ENCODE measurements at places on chromosomes 6 and 20.

DNA sequence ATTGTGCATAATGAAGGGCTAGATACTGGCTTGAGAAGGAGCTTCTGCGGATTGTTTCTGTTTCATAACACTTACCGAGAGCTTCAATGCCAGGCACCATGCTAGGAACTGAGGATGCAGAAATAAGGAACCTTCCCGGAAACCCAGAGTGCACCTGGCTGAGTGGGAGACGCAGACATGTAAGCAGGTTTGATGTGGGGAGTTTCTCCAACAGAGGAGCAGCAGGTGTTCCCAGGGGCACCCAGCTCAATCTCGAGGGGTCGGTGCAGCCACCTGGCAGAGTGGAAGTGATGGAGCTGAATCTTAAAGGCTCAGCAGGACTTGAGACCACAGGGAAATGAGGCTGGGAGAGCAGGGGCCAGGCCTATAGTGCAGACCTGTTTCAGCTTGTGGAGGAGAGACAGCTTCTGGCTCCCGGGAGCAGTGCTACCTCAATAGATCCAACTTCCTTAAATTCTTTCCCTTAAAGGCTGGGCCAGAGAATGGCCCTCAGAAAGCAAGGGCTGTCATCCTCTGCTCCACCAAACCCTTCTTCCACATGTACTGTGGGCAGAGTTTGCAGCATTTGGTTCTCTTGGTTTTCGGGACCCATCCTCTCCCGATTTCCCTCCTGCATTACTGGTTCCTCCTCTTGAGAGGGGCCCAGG lies 27.8 kb upstream of the SRC start:
- no peak for DNase-seq

GRCh38 chr20:13554076-13554475 lies 84.7 kb downstream of the TASP1 start:
- no peak for DNase-seq

DNA sequence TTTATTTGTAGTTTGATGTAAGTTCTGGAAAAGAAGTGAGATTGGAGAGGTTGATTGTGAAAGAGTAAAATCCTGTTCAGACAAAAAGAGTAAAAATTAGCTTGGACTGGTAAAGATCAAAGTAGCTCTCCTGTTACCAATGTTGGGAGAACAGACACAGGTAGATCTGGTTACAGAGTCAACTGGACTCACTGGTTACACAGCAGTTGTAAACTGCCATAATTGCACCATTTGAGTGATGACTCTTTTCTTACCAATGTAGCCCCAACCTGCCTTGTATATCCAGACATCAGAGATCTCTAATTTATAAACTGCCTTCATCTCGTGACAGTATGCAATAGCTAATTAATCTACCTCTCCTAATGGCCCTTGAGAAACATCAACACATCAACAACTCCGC lies 165.6 kb upstream of the PRSS16 start:
- peak; percentile 86 for DNase-seq

DNA sequence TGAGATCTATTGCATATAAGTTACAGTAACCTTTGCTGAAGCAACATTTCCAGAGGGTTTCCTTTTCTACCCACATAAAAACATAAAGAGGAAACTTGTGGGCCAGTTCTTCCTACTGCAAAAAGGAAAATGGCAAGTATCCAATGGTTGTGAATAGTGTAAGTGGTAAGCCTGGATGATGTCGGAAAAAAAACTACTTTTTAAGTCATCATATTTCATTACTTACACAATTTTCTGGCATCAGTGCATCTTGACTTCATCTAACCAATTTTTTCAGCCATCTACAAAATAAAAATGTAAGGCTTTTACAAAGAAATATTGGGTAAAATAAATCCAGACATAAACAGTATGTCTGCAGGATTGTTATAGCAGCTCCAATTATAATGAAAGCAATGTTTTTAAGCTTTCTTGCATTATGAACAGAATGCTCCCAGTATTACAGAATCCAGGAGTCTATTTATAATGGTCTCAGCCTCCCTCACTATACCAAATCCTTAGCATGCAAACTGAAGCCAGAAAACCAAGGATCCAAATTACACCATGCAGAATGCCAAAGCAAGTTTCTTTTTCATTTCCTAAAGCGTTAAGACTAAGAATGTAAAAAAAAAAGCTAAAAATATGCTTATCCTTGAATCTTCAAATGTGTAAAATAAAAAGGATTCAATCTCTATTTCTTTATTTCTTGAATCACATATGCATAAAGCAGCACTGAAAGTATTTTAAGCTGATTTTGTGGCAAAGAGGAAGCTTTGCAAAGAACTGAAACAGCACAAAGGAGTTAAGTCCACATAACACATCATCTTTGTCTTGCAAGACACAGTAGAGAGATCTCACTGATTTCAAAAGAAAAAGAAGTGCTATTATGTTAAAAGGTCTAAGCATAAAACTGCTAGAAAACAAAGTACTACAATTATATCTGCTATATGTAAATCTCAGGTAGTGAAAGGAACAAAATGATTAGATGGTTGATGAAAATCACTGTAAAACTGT lies 126.8 kb upstream of the HMGCLL1 start:
- DNase-seq = no peak

DNA sequence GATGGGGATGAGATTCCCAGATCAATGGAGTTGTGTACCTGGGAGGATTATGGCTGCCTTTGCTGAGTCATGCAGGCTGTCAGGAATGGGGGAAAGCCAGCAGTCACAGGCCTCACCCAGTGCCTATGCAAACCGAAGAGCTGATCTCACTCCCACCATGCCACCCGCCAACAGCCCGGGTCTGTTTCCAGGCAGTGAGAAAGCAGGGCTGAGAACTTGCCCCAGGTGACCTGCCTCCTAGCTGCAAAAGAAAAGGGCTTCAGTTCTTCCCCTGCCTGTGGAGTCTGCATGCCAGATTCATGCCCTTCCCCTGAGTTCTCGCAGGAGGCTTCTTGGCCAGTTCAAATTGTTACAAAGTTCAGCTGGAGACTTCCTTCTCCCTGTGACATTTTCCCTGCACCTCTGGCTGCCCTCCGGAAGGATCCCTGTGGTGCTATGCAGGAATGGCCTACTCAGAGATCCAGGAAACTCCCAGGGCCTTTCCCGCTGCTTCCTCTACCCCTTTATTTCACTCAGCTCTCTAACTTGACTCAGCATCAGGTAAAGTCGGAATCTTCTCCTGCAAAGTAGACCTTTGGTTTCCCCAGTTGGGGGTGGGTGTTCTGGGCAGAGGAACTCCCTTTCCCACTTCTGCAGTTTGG lies 71.5 kb upstream of the B3GAT2 start:
- DNase-seq = no peak

DNA sequence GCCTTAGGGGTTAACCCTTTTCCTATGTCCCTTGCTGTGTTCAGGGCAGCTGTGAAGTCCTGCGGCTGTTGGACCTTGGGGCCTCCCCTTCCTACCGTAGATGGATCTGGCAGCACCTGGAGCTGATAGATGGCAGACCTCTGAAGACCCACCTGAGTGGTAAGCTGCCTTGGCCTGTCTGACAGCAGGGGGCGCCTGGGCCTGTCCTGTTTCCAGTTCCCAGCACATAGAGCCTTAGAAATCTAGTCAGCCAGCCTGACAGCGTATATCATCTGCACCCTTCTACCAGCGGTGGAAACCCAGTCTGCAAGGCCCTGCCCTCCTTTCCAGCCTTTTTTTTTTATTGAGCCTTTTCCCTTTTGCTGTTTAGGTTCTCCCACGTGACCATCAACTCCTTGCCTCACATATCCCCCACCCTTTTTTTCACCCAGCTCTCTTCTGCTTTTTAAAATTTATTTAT lies 26.6 kb downstream of the CNBD2 start:
- peak; percentile 72 for DNase-seq

GRCh38 chr20:1862663-1863053 lies 32.5 kb upstream of the SIRPA start:
- DNase-seq = no peak
